WTC11 (cell line): ENCODE measurements at places on chromosomes 7 and 10.
A peak's percentile ranks its signal among the peaks of the same experiment; 100 is the strongest.

DNA sequence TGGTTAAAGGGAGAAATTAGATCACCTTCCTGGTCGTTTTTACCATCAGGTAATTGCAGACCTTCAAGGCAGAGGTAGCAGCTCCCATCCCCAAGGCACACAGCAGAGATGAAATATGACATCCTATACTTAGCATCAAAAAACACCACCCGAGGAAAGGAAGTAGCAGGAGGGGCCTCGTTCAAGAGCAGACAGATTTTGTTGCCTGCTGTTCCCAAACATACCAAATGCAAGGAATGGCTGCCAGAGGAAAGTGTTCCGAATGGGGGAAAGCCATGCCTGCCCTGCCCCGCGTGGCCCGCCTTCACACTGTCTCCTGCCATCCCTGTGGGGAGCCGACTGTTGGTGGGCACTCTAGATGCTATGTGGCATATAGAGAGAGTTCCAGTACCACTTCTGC is 18.0 kb downstream of the FKBP6 start:
- DNase-seq: no peak

- no peak for DNase-seq
These were observed 5.9 kb downstream of the PGAM2 start for GRCh38 chr7:44059219-44060090.

GRCh38 chr7:106382129-106382528 is 97.3 kb upstream of the NAMPT start:
- no peak for DNase-seq

- DNase-seq: peak; percentile 12
These were observed 47.9 kb downstream of the EXOC4 start for GRCh38 chr7:133300811-133301210.

GRCh38 chr10:43231523-43232078 is 35.3 kb downstream of the RASGEF1A start:
- peak; percentile 6 for DNase-seq

DNA sequence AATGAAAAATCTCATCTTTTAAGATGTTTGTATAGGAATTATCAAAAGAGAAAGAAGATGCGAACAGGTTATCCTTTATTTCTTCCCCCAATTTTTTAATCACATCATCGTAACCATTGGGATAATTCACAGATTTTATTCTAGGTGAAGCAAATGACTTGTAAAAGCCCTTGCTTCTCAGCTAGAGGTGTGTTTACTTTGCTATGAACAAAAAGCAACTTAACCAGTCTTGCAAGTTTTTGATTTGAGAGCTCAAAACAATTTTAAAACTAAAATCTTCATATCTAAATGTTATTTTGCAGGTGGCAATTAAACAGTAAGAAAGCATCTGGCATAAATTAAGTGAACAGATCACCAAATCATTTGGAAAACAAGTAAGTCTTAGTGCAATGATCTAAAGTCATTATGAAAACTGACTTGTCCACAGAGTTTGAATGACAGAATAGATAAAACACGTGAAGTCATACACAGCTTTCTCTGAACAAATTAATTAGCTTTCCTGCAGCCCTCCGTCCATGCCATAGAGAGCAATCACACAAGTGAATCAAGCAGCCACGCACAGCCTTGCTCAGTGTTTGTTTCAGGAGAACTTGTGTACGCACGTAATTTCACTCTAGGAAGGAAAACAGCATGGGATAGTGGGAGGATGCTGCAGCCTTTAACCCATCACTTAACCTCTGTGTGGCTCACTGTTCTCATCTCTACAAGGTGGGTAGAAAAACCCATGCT is 85.0 kb upstream of the ZNF800 start:
- DNase-seq: no peak

- no peak for DNase-seq
These were observed 38.2 kb downstream of the ABCB5 start for GRCh38 chr7:20653636-20654035.
